ENCODE measurements at places on chromosomes 7 and 10.

DNA sequence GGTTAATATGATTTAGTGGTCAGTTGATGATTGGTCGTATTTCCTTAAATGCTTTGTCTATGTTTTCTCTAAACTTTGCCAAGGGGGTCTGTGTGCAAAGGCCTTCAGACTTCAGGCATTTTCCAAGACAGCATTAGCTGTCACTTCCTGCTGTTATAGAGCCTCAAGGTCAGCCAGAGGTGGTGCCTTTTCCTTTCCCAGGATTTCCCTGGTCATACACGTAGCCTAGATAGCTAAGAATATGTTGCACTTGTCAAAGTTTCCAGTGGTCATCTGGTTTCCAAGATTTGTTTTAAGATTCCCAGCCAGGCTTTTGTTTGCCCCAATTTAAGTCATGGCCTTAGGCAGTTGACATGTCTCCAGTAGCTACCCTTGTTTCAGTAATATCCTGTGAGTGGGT is 133.2 kb upstream of the IGFBP3 start:
- DNase-seq: no peak

DNA sequence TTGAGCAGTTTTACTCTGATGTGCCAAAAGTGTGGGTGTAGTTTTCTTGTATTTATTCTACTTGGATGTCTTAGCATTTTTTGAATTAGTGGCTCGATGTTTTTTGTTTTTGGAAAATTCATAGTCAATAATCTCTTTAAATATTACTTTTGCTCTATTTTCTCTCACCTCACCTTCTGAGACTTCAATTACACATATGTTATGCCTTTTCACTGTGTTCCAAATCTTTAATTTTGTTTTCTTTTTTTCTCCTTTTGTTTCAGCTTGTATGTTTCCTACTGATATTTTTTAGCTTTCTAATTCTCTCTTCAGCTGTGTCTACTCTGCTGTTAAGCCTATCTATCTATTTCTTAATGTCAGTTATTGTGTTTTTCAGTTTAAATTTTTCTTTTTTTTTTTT is 69.5 kb downstream of the ZNF503 start:
- no peak for DNase-seq

GRCh38 chr7:102819151-102819550 is 70.4 kb downstream of the FAM185A start:
- DNase-seq: no peak

- no peak for DNase-seq
Measured at GRCh38 chr7:113410796-113411195, 292.4 kb upstream of the SMIM30 start.

DNA sequence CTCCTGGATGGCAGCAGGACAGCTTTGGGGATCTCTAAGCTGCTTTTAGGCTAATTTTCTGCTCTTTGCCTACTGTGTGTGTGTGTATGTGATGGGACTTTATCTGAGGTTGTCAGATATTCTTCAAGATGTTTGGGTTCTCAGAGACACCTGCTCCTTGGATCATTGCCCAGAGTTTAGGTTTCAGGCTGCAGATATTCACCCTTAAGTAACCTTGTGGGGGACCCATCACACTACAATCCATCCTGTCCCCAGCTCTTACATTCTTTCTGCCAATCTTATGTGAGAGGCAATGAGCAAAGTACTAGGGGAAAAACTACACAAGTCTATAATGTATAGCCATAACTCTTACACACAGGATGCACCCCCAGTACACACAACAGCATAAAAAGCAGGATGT is 263.0 kb upstream of the ZWINT start:
- DNase-seq: no peak

- no peak for DNase-seq
Measured at GRCh38 chr7:146681487-146681886, 564.9 kb downstream of the CNTNAP2 start.

DNA sequence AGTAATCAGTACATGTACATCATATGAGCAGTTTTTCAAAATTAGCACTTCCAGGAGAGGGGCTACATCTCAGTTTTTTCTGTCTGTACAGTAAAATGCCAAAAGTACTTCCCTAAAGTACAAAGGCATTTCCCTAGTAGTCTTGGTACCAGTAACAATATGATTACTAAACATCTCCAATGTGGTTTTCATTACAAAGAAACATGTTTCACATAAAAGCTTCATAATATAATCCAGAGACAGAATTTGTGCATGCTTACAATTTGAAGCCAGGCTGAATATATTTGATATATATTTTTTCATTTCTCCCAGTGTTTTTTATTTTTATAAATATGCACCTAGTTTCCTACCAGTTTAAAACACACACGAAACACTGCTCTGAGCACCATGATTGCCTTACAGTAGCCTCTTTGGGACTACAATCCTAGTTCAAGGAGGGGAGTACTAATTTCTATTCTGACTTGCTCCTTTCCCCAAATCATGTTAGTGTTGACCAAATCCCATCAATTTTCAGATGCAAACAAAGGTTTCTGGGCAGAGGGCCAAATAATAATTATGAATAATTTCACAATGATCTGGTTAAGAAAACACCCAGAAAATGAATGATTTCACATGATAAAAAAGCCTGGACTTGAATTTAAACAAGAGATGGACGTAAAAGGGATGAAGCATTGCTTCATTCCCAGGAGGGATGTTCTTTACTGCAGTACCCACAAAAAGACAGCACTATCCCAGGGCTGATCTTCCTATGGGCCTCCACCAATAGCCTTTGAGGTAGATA is 201.3 kb downstream of the SLC25A13 start:
- DNase-seq: no peak

GRCh38 chr10:46092524-46093081 is 46.5 kb upstream of the MSMB start:
- no peak for DNase-seq

DNA sequence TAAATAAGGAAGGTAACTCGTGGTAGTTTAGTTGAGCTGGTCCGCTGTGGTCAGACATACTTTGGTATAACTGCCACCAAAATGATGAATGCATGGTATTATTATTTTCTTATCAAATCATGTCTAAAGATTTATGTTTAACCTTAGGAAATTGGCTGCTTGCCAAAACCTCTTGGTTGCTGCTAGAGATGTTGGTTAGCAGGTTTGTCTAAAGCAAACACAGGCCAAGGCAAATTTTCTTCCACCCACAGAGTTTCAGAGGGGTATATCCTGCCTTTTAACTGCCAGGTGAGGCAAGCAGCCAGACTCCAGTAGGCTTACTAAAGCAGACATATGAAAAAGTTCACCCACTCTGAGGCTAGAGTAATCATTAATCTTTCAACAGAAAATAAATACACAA is 101.4 kb downstream of the SEMA3E start:
- peak; percentile 49 for DNase-seq

DNA sequence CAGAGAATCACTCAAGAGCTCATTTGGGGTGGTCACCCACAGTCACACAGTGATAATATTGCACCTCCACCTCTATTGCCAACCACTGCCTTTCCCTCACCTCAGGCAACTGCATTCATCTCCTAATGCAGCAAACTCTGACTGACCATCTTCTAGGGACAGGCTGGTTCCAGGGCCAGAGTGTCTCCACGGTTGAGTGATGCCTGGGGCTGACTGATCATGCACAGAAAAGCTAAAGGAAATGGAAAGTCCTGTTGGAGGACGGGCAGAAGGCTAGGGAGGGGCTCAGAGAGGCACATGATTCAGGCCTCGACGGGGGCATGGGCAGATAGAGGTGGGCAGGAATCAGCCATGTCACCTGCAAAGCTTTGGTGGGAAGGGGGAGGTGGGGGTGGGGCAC is 127.1 kb upstream of the TNS3 start:
- DNase-seq: no peak

DNA sequence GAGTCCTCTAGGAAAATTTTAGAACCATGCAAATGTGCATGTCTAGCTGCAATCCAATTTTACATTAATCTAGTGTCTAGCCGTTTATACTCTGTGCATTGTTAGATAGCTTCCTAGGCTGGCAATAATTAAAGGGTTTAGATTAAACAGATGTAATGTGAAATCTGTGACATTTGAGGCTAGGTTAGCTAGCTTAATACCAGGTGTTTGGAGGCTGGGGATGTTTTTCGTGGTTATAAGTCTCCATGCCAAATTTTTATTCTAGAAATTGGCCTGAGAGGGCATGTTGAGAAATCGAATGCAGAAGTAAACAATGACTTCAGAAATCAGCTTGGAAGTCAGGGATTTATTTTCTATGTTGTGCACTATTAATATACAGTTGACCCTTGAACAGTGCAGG is 94.2 kb downstream of the ST7 start:
- DNase-seq: no peak

GRCh38 chr10:73759512-73760115 is 15.4 kb downstream of the SEC24C start:
- no peak for DNase-seq

DNA sequence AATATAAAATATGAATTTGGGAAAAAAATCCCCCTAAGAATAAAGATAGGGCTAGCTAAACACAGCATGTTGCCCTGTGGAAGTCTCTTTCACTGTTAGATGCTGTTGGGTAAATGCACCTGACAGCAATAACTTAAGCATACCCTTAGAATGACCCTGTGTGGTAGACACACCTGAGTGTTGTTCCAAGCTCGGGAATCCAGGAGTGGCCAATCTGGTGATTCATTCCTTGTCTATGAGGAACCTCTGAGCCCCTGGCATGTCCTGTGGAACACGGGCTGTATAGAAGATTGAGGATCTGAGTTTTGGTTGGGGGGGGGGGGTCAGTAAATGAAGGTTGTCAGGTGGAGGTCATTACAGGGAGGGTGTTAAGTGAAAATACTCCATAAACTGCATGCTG is 730.0 kb upstream of the IGFBP3 start:
- DNase-seq: no peak

DNA sequence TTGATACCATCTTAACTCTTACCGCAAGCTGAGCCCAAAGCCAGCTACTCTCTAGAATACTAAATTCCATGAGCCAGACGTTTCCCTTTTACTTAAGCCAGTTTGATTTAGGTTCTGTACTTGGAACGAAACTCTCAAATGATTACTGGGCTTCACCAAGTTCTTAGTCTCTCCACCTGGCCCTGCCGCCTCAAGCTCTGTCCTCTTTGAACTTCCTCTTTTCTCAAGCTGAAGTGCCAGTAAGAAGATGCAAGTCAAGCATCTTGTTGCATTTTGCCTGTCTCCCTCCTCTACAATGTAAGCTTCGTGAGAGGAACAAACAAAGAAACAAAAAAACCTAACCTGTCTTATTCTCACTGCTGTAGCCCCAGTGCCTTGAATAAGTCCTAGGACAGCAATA is 358.2 kb upstream of the NPVF start:
- no peak for DNase-seq

DNA sequence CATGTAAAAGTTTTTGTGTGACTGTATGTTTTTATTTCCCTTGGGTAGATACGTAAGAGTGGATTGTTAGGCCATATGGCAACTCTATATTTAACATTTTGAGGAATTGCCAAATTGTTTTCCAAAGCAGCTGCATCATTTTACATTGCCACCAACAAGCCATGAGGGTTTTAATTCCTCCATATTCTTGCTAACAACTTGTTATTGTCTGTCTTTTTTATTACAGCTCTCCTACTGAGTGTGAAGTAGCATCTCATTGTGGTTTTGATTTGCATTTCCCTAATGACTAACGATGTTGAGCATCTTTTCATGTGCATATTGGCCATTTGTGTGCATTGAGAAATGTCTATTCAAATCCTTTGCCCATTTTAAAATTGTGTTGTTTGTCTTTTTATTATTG is 94.9 kb downstream of the CARD11 start:
- no peak for DNase-seq

GRCh38 chr10:79310911-79311573 is 36.2 kb upstream of the PPIF start:
- no peak for DNase-seq

DNA sequence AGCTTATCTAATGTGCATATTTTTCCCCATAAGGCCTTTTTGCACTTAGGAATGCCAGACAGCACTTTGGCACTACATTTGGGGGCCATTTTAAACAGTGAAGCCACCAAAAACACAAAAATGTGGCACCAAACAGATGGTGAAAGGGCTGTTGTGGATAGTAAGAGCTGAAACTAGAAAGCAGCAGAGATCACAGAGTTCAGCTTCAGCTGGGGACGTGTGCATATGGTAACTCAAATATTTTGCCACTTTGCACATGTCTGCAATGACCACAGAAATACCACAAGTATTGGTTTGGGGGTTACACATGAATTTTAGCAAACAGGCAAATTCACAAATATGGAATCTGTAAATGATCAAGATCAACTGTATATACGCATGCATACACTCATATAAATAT is 72.8 kb downstream of the PODXL start:
- DNase-seq: no peak

GRCh38 chr7:833601-834258 is 1.5 kb downstream of the SUN1 start:
- no peak for DNase-seq

GRCh38 chr10:14244801-14245211 is 85.9 kb downstream of the FRMD4A start:
- DNase-seq: no peak

DNA sequence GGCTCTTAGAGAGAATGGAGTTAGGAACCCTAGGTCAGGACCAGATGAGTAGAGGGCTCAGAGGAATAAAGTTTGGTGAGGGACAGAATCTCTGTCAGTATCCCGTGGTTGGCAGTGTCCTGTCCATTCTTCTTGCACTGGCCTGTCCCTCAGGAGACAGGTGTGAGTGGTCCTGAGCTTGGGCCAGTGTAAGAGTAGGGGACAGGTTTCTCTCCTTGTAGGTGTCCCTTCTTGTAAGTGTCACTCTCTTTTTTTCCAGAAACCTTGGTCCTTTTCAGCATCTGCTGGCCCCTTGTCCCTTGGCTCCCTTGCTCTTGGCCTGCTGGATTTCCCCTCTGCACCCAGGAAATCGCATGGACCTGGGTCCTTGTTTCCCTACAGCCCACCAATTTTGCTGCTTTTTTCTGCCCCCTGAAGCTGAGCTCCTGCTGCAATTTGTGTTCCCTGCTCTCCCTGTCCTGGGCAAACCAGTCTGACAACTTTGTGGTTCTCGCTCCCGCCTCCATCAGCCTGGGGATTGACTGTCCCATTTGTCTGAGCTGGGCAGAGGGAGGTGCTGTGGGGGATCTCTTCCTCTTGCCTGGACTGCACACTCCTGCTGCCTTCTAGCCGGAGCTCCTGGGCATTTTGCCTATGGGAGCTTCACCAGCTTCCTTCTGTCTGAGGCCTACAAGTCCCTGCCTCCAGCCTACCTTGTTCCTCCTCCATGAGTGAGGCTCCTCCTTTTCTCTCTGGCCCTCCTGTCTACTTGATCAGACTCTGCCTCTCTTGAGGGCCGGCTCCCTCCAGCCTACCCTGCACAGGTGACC is 6.5 kb downstream of the TSPAN14 start:
- DNase-seq: no peak

- DNase-seq: no peak
Measured at GRCh38 chr10:79244841-79245504, 102.3 kb upstream of the PPIF start.

- DNase-seq: no peak
Measured at GRCh38 chr10:11601670-11602069, 9.8 kb downstream of the USP6NL start.

GRCh38 chr10:3484306-3485056 is 300.5 kb downstream of the KLF6 start:
- no peak for DNase-seq

DNA sequence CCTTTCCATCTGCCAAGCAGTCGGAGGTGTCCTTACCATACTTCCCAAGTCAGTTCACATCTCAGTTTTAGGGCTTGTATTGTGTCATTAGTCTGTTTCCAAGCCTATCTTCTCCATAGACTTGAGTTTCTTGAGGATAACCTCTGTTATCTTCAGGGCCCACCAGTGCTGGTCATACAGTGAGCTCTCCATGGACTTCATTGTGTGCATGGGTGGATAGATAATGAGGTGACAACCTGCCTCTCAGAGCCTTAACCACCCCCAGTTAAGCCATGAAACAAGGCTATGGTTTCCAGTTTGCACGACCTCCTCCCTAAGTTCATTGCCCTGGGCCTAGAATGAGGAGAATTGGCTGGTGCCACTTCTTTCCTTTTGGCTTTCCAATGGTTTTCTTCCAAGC is 38.5 kb upstream of the WAC start:
- DNase-seq: no peak

Data from right lobe of liver (tissue), 6 donors.